Stomach (tissue), 19 donors: ENCODE measurements at places on chromosomes 3 and 15. TPM values are rescaled to one million over a fixed set of nuclear protein-coding genes. Genes with fewer than 3 reads are reported as not detected.

GRCh38 chr3:57133157-57133556 is 32.0 kb downstream of the IL17RD start:
- H3K4me3 ChIP-seq: no peak overlapping the region
- H3K36me3 ChIP-seq: no peaks in the 10 kb centered on the region
- H3K4me1 ChIP-seq: no peaks in the 10 kb centered on the region
- no peak for DNase-seq

Gene SUSD5
- total RNA-seq: not detected

DNA sequence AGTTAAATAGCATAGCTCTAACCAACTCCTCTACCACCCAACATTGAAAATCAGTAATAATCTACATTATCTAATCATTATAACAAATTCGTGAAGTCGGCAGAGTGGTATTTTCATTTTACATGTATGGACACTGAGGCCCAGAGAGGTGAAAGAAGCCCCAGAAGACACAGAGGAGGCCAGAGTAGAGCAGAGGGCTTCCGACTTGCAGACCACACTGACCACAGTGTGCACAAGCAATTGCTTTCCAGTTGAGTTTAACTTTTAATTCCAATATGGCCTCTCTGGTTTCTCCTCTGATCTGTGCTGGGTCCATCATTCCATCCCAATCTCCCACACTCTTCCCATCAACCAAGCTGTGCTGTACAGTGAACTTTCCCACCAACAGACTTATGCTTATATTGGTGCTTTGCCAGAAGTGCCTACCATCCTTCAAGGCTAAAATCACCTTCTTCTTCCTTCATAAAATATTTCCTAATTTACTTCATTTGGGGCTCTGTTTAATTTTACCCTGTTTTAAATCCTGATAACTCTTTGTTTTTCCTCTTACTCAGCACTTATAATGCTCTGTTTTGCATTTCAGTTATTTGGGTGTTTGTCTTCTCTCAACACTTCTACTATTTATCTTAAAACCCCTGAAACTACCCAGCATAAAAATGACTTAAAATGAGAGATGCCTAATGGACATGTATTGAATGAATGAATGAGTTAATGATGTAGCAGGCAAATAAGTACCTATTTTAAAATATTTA is 81.8 kb upstream of the TNFSF10 start:
- no peaks in the 10 kb centered on the region for H3K36me3 ChIP-seq
- DNase-seq: no peak
- no peaks in the 10 kb centered on the region for H3K27me3 ChIP-seq
- H3K27ac ChIP-seq: no peak overlapping the region
- H3K4me1 ChIP-seq: no peaks in the 10 kb centered on the region

DNA sequence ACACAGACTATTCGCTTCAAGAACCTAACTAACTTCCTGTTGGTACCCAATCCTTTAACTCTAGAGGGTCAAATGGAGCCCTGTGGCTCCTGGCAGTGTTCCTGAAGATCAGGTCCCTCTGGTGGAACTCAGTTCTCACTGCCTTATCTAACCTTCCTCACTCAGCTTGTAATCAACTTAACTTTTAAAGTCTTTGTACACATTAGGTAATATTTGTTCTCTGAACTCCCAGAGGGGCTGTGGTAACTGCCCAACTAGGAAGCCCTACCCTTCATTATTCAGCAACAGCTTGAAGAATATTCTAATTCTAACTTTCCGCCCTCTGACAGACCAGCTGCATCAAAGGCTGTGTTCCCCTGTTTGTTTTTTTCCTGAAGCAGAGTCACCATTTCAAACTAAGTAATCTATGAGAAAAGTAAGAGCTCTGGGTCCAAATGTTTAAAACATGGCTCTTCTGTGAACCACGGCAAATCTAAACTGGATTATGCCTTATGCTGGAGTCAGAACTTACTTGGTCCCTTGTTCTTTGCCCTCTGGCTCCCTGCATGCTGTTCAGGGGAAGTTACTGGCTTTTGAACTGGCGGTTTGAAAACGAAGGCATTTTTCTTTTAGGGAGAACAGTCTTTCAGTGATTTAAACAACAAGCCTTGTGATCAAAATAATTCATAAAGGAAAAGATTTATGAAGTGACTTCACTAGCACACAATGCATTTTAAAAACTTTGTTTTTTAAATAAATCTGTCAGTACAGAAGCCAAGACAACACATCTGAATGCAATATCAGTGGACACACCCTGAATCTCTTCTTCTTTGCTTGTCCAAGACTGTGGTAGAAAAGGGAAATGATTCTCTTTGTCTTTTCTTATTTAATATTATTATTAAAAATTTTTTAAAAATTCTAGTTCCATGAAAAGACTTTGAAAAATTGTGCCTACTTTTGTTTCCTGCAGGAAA is 365.6 kb downstream of the TIGIT start:
- no peaks in the 10 kb centered on the region for H3K27me3 ChIP-seq
- no peaks in the 10 kb centered on the region for H3K36me3 ChIP-seq
- peak; percentile 34 for DNase-seq

DNA sequence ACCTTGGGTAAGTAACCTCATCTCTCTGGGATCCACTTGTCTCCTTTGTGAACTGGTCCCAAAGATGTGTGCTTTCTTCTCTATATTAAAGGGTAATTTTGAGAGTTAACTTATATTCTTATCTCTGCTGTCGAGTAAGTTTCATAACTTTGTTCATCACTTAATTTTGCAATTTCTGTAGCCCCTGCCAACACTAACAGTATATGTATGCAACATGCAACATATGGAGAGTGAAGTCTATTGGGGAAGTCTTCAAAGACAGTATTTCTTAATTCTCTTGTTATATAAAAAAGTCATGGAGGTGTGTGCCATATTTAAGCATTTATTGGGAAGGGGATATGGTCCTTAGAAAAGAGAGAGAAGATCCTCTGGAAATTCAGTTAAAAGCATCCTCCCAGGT is 85.9 kb downstream of the LRRC3B start:
- H3K27me3 ChIP-seq: no peaks in the 10 kb centered on the region
- DNase-seq: no peak
- H3K36me3 ChIP-seq: no peaks in the 10 kb centered on the region
- no peaks in the 10 kb centered on the region for H3K4me1 ChIP-seq
- no peak overlapping the region for H3K4me3 ChIP-seq

DNA sequence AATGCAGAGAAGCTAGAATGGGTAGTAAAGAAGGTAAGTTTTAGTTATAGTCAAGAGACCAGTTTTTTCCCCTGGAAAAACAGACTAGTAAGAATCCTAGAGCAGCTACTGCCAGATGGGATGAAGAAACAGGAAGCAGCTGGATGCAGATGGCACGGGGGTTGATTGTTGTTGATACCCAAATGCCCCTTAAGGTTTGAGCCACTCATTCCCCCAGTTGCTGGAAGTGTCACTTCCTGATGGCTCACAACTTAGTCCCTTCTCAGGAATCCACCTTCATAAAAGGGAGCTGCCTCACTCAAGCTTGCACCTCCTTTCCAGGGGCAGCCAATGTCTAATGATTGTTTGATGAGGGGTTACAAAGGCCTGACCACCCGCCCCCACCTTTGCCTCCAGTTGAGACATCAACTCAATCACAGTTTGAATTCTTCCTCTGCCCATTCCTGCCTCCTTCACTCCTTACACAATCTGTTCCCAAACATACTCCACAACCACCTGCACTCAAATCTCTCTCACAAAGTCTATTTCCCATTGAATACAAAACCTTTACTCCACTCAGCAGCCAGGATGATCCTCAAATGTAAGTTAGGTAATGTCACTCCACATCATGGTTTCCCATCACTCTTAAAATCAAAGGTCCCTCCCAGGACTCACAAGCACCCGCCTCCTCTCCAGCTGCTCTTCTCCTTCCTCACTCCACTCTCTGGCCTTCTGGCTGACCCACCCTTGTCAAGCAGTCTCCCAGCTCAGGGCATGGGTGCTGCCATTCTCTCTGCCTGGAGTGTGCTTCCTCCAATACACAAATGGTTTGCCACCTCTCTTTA is 450.1 kb upstream of the THBS1 start:
- peaks cover 16% of the 10 kb centered on the region for H3K4me1 ChIP-seq
- H3K27me3 ChIP-seq: no peaks in the 10 kb centered on the region
- H3K4me3 ChIP-seq: no peak overlapping the region
- no peak overlapping the region for H3K27ac ChIP-seq
